Frontal cortex (tissue), 4 donors: ENCODE measurements at places on chromosomes 4 and X. TPM values are rescaled to one million over a fixed set of nuclear protein-coding genes. Genes with fewer than 3 reads are reported as not detected.

- no peak for DNase-seq
Measured at GRCh38 chr4:168536448-168536847, 39.6 kb downstream of the PALLD start.

DNA sequence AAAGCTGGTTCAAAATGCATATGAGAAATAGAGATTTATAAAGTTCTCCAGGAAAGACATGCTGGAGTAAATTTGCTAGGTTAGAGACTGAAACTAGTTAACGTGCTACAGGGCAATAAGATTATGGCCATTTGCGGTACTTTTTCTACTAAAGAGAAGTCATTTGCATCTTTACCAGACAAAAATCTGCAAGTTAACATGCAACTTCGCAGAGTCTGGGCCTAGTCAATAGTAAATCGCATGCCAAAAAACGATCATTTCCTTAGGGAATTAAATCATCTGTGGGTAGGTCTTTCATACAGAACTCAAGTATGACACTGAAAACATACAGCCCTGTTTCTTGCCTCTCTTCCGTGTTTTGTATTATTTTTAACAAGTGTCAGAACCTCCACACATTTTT, 32.8 kb upstream of the REST start:
- no peak for DNase-seq

DNA sequence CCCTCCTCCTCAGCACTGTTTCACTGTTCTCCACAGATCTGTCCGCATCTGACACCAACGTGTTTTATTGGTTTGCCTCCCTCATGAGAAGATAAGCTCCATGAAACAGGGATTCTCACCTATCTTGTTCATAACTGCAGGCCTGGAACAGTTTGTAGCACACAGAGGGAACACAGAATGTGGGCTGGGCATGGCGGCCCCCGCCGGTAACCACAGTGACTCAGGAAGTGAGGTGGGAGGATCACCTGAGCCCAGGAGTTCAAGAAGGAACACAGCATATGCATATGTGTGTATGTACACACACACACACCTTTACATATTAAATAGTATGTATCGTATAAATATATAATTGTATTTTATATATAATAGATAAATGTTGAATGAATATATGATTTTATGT, 168.6 kb downstream of the AFAP1 start:
- no peak for DNase-seq

GRCh38 chrX:129693354-129693753, 38.6 kb upstream of the APLN start:
- no peak for DNase-seq

GRCh38 chrX:120315776-120316175, 4.5 kb upstream of the TMEM255A start:
- no peak for DNase-seq

GRCh38 chr4:34932591-34932990, 1311.7 kb downstream of the ARAP2 start:
- no peak for DNase-seq

Gene CPLX1
- total RNA-seq: 1.2 TPM

Gene KIAA1210
- total RNA-seq: under 0.01 TPM

Gene XG
- total RNA-seq: not detected

Gene FAM13A
- total RNA-seq: 52.2 TPM
